ENCODE measurements at places on chromosomes 1 and 21.

DNA sequence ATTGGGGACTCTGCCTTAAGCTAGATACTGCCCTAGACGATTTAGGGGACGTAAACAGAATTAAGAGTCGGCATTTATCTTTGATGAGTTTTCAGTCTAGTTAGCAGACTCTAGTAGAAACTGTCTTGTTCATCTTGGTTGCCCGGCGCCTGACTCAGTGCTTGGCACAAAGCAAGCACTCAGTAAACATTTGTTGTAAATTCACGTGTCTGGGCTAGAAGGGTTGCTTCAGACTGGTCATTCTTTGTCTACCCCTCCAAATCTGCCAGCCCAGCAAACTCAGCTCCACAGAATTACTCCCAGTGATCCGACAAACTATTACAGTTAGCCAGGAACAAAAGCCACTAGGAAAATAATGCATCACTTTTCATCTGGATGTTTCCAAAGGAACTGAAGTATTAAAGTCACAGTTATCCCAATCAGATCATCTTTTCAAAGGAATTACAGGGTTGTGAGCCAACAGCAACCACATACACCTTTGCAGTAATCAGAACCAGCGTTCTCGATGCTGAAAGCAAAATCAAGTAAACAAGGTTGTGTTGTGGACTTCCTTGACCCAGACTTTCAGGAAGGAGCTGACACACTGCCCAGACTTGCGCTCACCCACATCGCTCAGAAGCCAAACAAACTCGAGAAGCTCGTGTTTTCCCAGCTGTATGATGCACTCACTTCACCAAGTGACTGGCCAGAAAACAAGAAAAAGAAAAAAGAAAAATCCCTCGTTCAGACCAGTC, 66.5 kb upstream of the GADD45A start:
- peak; percentile 27 for DNase-seq

GRCh38 chr1:19121192-19121591, 88.9 kb downstream of the UBR4 start:
- no peak for DNase-seq

DNA sequence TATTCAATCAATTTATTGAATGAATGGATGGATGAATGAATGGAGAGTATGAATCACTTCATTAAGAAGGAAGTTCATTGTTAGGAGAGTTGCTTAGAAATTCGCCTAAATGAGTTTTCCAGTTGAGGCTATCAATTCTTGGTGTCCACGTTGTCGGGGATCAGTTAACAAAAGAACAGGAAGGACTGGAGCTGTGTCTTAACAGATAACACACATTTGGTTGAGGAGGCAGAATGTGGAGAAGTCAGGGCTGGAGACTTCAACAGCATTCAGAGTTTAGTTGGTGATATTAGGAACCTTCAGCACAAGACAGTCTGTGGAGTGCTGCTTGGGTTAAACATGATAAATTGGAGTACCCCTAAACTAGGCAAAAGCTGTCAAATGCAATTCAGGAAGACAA, 33.7 kb downstream of the ZBTB18 start:
- DNase-seq: no peak

GRCh38 chr1:108831225-108831624, 25.7 kb downstream of the AKNAD1 start:
- DNase-seq: peak; percentile 34

DNA sequence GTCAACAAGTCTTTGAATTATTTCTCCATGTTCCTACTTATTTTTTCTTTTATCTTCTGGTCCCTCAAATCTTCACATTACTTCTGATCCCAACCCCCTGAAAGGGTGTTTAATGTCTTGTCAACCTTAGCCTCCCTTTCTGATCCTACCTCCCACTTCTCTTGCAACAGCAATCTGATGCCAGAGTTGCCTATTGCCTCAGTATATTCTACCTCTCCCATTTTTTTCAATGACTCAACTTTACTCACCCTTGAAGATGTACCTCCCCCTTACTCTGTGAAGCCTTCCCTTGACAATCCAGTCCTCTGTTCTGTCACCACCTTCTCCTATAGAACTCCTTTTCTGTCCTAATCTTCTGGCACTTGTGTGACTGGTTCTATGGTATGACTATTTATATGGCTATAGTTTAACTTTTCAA, 99.5 kb upstream of the CD55 start:
- DNase-seq: no peak

- DNase-seq: no peak
Measured at GRCh38 chr1:160739098-160739511, at the start of gene SLAMF7. SLAMF7 (plus strand) TSS chr1:160739247; CDS start chr1:160739302, 55 bp downstream.

GRCh38 chr21:45860493-45861155, 120.9 kb upstream of the COL6A1 start:
- DNase-seq: no peak

All from fibroblast of skin of scalp (primary cell).